ENCODE measurements at places on chromosomes 16 and 17.

DNA sequence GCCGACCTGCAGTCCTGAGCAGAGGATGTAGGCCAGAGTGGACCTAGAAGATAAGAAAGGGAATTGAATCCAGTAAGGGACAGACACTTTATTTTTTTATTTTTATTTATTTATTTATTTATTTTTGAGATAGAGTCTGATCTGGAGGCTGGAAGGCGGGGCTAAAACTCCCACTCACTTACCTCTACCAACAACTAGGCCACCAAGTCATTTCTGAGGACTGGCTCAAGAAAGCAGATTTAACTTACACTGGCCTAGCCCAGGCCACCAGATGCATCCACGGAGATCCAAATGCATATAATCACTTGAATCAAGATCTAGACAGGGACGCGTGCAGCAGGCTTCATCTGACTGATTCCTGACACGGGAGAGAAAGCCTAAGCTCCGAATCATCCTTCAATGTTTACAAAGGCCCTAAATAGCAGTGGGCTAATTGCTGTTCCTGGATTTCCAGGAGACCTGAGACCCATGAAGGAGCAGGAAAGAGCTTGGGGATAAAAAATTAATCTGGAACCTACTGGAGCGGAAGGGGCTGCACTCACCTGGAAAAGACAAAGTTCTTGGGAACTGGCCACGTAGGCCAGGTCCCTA, 1.1 kb upstream of the ALOX12 start:
- no peak for DNase-seq

- no peak for DNase-seq
Measured at GRCh38 chr17:74009056-74009625, 194.3 kb upstream of the RPL38 start.

DNA sequence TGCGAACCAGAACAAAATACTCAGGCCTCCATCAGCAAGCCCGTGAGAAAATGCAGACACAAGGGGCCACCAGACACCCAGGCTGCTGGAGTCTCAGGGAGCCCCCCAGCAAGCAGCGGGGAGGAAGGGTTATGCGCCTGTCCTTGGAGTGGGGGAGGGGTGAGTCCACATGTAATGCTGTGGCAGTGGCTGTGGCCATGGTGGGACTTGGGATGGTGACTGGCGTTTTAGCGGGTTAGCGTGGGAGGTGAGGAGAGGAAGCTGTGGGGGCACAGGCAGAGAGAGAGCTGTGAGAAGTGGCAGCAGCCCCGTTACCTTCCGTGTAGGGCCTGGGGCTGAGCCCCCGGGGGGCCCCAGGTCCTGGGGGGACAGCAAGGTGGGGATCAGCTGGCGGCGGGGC, 58.3 kb downstream of the SRCIN1 start:
- no peak for DNase-seq

DNA sequence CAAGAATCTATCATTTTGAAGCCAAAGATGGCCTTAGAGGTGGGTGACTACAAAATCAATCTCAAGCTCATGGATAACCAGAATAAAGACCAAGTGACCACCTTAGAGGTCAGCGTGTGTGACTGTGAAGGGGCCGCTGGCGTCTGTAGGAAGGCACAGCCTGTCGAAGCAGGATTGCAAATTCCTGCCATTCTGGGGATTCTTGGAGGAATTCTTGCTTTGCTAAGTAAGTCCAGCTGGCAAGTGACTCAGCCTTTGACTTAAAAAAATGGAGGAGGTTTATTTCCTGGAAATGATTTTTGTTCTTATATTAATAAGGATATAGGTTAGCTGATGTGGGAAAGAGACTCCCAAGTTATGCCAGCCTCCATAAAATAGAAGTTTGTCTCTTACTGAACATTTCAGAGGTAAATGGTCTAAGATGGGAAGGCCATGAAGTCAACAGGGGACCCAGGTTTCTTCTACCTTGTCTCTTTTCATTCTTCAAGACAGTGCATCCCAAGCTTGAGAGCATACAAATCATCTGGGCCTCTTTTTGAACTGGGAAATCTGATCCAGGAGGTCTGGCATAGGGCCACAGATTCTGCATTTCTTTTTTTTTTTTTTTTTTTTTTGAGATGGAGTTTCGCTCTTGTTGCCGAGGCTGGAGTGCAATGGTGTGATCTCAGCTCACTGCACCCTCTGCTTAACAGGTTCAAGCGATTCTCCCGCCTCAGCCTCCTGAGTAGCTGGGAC, 19.8 kb upstream of the TANGO6 start:
- DNase-seq, result peak; percentile 88

GRCh38 chr17:14301279-14302090, 604 bp downstream of the HS3ST3B1 start:
- no peak for DNase-seq

DNA sequence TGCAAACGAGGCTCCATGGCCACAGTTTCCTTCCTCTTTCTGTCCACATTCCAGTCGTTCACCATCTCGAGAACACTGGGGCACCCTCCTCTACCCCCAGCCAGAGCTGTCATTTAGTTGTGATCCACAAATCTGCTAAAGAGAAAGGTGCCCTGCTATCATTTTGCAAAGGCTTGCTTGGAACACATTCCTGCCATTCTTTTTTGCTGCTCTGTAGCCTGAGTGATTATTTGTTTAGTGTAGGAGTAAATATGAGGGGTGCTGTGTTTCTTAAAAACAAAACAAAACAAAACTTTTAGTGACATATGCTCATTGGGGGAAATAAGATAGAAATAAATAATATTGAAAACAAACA, 166.7 kb downstream of the PRKCA start:
- peak; percentile 26 for DNase-seq

- no peak for DNase-seq
Measured at GRCh38 chr17:73616120-73616872, 27.9 kb downstream of the SDK2 start.

GRCh38 chr16:25219070-25219737, 2.5 kb downstream of the AQP8 start:
- no peak for DNase-seq

DNA sequence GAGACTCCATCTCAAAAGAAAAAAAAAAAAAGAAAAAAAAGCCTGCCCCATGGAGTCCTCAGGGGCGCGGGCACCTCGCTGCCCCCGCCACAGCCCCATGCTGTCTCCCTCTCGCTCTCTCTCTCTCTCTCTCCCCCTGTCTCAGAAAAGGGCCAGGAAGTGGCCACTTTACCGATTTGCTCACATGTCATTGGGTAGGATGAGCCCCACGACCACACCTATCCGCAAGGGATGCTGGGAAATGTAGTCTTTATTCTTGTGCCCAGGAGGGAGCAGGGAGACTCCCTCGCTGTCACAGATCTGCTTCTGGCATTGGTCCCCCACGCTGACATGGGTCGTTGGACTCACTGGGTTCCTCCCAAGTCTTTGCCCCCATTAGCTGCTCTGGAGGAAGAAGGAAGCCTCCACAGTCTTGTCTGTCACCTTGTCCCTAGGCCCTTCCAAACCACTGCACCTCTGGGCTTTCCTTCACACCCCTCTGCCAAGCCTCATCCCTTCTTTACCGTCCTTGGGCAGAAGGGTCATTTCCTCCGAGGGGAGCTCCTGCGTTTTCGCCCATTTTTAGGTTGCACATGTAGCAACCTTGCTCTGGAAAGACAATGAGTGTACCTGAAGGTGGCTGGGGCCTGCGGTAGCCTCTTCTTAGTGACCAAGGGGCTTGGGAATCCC, 6.9 kb upstream of the GJD3 start:
- no peak for DNase-seq

DNA sequence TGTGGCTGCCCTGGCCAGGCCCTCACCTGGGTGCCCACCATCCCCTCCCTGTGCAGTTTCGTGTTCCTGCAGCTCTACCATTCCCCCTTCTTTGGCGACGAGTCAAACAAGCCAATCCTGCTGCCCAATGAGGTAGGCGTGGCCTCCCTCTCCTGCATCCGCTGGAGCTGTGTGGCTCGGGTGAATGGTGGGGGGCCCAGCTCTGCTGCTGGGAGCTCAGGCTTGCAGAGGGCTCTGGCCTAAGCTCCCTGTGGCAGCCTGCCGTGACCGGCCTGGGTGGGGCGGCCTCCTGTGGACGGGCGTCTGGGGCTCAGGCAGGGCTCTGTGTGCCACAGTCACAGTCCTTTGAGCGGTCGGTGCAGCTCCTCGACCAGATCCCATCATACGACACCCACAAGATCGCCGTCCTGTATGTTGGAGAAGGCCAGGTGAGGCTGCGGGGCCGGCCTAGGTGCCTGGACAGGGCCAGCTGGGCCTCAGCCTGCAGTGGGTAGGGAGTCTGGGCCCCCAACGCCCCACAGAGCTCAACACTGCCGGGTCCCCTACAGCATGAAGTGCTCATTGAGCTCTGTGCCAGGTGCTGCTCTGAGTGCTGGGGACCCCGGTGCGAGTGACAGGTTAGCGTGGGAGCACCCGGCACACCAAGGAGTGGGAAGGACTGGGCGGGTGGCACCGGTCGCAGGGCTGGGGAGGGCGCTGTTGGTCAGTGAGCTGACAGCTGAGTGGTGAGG, 37.3 kb downstream of the TSC2 start:
- DNase-seq, result no peak

DNA sequence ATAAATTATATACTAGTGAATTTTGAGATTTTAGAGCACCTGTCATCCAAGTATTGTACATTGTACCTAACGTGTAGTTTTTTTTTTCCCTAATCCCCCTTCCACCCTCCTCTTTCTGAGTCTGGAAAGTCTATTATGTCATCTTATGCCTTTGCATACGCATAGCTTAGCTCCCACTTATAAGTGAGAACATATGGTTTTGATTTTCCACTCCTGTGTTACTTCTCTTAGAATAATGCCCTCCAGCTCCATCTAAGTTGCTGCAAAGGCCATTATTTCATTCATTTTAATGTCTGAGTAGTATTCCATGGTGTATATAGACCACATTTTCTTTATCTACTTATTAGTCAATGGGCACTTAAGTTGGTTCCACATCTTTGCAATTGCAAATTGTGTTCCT, 177.0 kb upstream of the C16orf82 start:
- DNase-seq, result no peak

DNA sequence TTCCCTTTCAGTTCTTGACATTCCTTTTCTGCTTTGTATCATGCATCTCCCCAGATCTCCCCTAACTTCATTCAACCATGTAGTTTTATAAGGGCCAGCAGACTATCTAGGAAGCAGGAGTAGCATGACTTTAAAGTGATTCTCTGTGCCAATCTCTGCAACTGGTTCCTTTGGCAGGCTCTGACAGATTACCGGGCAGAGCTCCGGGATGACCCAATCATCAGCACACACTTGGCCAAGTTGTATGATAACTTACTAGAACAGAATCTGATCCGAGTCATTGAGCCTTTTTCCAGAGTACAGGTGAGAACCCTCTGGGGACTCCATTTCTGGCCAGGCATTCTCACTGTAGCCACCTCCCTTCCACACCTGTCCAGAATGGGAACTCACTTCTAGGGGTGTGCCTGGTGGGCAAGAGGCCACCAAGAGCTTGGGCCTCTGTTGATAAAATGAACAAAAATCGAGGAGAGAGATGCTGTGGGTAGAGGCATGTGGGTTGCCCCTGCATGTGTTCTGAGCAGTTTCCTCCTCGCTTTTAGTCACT, 7.6 kb upstream of the CDK5R1 start:
- no peak for DNase-seq

GRCh38 chr16:48609652-48610029, 339 bp downstream of the N4BP1 start:
- peak; percentile 60 for DNase-seq

DNA sequence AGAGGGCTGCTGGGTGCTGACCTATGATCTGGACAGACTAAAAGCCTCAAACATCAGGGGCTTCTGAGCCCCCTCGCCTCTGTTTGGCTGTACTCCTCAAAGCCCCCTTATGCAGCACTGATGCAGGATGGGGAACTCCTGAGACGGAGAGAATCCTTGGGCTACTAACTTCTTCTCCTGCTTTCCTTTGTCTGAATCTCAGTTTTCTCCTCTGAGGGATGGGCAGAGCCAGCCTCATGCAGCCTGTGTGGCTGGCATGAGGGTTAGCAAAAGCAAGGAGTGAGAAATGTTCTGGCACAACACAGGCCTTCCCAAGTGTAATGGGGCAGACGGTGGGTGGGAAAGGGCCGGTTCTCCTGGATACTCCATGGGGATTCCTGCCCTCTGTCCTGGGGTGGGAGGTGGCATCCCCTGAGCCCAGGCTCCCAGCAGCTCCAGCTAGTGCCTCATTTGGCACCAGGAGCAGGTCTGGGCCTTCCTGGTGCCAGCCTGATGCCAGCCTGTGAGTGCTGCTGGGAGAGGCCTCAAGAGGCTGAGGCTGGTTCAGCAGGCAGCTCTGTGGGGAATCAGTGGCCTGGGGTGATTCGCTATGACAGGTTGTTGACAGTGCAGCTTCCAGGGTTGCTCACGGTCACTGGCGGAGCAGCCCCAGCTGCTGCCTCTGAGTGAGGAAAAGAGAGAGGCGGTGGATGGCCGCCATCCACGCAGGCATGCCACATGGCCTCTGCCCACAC, 4.0 kb upstream of the BRD7 start:
- DNase-seq, result no peak

GRCh38 chr16:50683689-50684374, 2.7 kb upstream of the SNX20 start:
- no peak for DNase-seq

DNA sequence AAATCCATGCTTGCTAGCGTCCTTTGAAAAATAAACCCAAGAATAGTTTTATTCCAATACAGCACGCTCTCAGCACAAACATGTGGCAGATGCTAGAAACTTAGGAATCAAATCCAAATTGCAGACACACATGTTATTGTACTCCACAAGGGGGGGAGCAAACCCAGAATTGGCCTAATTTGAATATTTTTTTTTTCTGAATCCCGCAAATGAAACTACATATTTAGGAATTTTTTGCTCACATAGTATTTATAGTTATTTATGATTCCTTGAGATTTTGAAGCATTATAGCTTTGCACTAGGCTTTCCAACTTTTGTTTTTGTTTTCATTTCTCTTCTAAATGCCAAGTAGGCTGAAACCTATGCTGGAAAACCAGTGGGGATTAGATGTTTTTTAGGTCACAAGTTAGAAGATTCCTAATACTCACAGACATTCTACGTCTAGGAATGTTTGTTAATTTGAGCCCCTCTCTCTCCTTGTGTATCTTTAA, 59.3 kb upstream of the CDH11 start:
- no peak for DNase-seq

DNA sequence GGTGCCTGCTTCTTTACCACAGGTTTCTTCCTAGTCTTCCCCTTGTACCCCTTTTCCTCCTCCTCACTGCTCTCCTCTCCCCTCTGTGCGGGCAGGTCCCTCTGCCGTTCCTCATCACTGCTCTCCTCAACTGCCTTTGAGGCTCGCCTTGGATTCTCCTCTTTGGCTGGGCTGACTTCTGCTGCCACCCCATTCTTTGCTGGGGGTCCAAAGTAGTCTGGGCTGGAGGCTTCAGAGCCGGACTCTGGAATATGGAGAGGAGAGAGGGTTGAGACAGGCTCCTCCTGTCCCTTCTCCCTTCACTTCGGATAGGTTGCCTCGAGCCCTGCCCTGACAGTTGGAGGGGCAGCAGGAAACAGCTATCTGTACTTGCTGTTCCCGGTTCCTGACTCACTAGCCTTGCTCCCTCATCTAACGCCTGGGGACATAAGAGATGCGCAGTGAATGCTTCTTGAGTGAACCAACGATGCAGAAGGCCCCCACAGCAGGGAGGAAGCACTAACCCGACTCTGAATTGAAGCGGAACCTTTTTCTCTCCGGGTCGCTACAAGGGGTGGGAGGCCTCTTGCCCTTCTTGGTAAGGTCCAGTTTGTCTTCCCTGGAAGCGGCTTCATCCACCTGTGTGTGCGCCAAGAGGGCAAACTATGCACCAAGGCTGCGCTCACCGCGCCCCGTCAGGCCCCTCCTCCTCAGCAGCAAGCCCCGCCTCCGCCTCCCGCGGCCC, 655 bp downstream of the HIRIP3 start:
- DNase-seq, result peak; percentile 36
